ENCODE measurements at places on chromosomes 1 and 21.
A peak's percentile ranks its signal among the peaks of the same experiment; 100 is the strongest.

DNA sequence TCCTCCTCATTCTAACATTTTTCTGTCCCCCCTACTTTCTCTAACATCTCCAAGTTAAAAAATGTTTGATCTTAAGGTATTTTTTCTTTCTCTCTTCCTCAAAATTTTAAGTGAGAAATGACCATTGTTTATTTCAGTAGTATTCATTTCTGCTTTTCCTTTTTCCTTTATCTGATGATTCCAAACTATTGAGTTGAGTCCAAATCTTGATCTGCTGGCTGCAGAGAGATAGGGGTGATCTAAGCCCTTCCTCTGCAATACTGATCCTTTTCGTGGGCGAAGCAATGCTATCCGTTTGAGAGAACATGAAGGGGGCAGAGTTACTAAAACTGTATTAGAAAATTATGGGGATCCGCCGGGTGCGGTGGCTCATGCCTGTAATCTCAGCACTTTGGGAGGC, 516 bp upstream of the NMNAT2 start:
- DNase-seq, result no peak

- DNase-seq, result no peak
Measured at GRCh38 chr1:12585536-12585935, 32.5 kb downstream of the DHRS3 start.

- DNase-seq, result no peak
Measured at GRCh38 chr1:225700889-225701465, 48.1 kb upstream of the ENAH start.

GRCh38 chr1:9200441-9200840, 34.1 kb upstream of the H6PD start:
- no peak for DNase-seq

DNA sequence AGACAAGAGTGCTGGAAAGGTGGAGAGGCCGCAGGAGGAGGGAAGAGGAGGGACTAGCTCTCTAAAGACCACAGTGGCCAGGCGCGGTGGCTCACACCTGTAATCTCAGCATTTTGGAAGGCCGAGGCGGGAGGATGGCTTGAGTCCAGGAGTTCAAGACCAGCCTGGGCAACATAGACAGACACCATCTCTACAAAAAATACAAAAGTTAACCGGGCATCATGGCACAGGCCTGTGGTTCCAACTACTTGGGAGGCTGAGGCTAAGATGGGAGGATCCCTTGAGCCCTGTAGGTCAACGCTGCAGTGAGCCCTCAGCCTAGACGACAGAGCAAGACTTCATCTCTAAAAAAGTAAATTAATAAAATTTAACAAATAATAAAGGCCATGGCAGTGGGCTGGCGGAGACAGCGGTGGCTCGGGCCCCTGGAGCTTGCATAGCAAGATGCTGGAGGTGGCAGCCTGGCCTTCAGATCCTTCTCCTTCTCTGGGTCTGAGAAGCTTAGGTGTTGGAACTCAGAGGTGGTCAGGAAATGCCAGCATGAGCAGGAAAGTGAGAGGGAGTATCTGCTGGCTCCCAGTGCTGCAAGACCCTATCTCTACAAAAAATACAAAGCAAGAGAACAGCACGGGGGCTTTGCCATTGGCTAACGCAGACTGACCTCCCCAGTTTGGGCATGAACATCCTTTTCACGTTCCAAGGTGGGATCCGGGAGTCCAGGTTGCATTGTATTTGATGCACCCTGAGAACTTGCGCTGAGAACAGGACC, 10.7 kb downstream of the WNT3A start:
- DNase-seq, result no peak

- no peak for DNase-seq
Measured at GRCh38 chr1:4972761-4973320, 318.4 kb downstream of the AJAP1 start.

DNA sequence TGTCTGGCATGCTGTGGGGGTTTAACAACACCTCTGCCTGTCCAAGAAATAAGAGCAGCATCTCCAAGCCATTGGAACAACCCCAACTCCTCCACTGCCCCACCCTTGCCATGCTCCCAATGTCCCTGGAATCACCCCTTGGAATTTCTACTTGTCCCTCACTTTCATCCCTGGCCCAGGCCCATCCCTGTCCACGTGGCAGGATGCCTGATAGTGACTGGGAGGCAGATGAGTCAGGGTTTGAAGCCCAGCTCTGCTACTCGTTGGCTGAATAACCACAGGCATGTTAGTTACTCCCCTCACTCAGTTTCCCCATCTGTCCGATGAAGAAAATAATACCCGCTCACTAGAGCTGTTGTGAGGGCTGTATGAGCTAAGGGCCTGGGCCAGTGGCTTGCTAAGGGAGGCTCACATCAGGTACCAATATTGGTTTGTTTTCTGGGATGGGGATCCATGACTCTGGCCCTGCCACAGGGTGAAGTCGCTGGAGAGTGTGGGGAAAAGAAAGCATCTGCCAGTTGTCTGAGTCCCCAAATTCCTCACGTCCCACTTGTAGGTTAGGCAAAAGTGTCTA, 99.4 kb upstream of the TLR5 start:
- no peak for DNase-seq

DNA sequence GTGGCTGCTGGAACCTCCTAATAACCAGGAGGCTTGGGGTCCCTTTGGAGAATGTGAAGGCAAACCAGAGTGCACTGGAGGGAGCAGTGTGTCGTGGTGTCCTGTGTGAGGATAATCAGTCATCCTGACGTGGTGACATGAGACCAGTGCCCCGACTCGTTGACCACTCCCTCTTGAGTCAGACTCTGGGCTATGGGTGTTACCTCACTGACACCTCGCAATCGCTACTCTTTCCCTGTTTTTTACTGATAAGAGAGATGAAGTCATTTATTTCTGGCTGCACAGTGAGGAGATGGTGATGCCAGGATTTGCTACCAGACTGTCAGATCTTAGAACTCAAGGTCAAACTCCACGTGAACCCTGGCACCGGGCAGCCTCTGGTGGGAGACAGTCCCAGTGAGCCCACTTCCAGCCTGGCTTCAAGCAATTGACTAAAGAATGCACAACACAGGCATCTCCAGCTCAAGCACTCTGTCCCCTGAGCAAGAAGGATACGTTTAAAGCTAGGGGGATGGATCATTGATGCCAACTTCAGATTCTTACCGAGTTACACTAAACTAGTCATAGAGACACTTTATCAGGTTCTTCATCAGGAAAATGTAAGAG, 30.3 kb downstream of the UBASH3A start:
- no peak for DNase-seq

DNA sequence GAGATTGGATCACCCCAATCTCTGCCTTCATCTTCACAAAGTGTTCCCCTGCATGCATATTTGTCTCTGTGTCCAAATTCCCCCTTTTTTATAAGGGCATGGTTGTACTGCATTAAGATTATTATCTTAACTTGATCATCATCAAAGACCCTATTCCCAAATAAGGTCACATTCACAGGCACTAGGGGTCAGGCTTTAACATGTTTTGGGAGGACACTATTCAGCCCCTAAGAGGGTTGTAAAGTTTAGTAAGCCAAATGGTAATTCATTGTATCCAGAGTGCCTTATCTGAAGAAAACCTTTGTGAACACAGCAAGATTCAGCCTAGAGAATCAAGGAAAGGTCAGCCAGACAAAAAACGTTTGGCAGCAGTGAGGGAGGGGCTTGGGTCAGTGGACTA, 317.6 kb upstream of the PLD5 start:
- no peak for DNase-seq

DNA sequence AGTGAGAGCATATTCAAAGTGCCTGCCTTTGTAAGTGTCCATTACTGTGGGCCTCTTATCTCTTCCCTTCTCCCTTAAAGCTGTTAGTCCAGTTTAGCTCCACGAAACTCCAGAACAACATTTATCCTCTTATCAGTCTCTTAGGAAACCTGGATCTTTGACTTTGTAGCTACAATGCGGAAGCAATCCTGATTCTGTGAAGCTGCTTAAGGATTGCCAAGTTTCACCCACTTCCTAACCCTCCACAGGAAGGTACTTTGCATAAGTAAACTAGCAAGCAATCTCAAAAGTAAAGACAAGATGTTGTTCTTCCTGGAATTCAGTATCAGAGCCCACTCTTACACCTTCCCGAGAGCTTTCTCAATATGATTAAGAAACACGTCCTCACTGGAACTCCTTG, 164.9 kb upstream of the USP25 start:
- DNase-seq, result no peak

DNA sequence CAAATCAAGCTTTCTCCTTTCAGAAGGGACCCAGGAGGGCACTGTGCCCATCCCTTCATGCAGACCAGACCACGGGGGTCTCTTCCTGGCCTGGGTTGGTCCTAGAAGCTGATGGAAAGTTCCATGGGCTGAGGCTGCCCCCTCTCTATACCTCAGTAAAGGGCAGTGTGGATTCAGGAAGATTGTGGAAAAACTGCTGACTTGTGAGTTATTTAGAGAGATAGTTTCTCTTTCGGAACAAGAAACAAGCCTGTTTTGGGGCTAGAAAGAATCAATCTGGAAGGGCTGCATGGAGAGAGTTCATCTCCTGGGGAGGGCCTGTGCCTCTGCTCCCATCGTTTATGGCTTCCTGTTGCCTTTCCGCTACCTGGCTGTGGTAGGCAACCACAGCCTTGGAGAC, 803 bp downstream of the CHIT1 start:
- no peak for DNase-seq

- DNase-seq, result no peak
Measured at GRCh38 chr1:247517795-247518612, 18.2 kb downstream of the OR2C3 start.

- DNase-seq, result no peak
Measured at GRCh38 chr1:153507926-153508583, 27.7 kb downstream of the S100A6 start.

DNA sequence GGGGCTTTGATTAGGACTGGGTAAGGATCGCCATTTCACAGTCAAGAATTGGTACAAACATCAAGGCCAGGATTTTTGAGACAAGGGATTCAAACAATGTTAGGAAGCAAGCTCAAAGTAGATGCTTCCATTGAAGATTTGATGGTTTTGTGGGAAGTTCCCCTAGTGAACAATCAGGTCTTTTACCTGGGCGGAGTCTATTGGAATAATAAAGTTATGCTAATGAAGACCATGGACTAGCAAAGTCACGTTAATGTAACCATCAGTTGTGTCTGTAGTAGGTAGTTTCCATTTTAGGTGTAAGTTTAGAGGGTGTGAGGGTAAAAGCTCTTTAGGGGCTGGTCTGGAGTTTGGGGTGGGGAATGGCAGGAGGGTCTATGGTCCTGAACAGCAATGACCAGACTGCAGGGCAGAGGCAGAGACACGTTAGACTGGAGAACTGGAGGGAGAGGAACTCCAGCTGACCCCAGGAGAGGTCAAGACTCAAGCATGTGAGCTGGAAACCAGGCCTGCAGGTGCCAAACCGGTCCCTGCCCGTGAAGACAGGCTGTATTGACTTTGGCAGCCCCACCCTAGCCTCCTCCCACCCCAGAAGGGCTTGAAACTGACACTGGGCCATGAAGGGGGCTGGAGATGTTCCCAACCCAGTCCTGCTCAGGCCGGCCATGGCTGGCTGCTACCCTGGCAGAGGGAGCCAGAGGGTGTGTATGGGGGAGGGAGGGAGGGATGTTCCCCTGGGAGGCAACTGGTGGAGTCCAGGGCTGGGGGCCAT, 36.0 kb upstream of the GPR37L1 start:
- DNase-seq, result no peak

- no peak for DNase-seq
Measured at GRCh38 chr1:178690496-178690895, 34.5 kb upstream of the RALGPS2 start.

DNA sequence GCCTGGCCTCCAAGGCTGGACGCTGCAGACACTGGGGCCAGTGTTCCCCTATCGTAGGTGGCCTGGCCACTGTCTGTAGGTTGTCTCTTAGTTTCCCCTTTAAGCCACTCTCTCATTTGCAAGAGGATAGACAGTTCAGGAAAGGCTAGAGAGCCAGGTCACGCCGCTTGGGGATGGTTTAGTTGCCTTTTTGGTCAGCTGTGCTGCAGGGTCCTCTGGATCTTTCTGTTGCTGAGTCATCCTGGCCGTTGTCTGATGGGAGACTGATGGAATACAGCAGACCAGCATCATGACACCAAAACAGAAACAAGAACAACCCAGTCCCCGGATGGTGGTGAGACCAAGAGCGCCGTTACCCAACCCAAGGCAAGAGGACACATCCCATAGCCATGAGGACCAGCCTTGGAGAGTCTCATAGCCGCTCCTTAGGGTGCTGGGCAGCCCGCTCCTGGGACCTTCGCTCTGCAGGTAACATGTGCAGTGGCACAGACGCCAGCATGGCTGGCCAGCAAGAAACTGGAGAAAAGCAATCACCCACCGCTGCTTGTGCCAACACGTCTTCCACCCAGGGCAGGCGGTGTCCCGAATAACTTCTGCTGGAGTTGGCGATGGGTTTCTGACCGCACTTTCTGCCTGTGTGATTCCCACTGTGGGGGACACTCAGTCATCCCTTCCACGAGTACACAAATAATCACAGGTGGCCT, 79.1 kb upstream of the COL6A1 start:
- DNase-seq, result no peak

DNA sequence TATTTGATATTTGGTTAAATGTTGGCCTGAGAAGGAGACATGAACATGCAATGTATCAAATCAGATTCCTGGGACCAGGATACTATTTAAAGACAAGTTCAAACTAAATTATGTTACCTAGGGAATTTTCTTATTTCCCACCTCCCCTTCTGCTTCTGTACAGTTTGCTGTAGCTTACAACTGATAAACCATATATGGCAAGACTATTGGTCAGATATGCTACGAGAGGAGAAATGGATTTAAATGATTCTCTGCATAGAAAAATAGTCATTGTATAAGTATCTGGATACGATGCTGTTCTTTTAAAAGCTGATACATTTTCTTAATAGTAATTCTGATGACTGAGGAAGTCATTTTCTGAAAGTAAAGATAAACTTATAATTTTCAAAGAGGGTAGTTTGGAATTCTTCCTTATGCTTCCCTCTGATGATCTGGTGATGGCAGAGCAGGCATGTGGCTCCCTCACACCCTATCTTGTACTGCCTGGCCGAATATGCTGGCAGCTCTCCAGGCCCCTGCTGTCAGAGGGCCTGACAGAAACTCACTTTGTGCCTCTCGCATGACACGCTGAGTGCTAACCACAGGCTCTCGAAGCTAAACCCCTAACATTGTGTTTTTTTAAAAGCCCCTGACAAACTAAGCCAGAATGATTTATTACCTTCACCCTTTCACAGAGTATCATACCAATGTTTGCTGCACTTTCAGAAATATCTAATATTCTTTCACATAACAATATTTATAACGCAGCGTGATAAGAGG, 19.4 kb downstream of the RRP15 start:
- no peak for DNase-seq

GRCh38 chr1:31793086-31793485, 22.7 kb downstream of the SPOCD1 start:
- DNase-seq, result no peak

- no peak for DNase-seq
Measured at GRCh38 chr1:24725209-24725651, 20.0 kb upstream of the CLIC4 start.

- peak; percentile 16 for DNase-seq
Measured at GRCh38 chr21:26169611-26170470, 729 bp downstream of the APP start.

Measured in activated T-cell treated with anti-CD3 and anti-CD28 coated beads for 24 hours (primary cell).